NCI-H2081 treated with DMSO at 0.1 percent for 48 hours (cell line): ENCODE measurements at places on chromosomes 12 and 14.

GRCh38 chr14:92632546-92633273 is 115.7 kb downstream of the LGMN start:
- no peak for DNase-seq

DNA sequence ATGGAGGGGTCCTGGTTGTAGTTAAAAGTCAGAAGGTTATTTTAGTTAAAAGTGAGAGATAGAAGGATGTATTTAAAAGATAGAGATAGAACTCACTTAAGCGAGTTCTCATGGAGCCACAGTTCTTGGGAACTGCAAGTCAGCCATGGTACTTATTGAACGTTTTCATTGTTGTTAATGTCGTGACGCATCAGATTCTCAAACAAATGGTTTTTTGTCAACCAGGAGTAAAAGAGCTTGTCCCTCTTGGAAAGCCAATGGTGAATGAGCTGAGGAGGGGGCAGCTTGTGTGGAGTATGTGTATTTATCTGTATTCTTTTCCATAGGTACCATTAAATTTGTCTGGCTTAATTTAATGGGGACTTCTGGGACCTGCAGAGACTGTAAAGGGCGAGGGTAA is 68.6 kb downstream of the FIGNL2 start:
- no peak for DNase-seq

DNA sequence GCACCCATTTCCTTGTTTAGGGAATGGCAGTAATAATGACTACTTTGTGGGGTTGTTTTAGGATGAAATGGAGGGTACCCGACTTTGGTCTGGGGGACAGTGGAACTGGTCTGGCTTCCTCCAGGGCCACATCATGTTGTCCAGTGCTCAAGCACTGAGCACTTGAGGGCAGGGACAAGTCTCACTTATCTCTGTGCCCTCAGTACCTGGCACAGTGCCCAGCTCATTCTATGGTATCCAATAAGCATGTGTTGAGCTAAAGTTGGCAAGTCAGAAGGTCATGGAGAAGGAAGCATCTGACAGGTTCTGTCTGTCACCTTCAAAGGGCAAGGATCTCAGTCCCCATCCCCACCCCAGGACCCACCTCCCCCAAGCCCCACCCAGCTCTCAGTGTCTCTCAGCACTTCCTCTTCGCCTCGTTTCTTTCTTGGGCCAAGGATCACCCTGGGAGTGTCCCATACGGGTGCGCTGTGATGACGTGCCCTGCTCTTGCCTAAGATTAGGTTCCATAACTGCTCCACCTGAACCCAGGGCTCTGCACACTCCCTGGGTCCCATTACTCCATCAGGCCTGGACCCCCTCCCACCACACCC is 24.3 kb upstream of the TMEM106C start:
- no peak for DNase-seq

GRCh38 chr12:110661337-110661972 is 27.5 kb downstream of the HVCN1 start:
- no peak for DNase-seq

DNA sequence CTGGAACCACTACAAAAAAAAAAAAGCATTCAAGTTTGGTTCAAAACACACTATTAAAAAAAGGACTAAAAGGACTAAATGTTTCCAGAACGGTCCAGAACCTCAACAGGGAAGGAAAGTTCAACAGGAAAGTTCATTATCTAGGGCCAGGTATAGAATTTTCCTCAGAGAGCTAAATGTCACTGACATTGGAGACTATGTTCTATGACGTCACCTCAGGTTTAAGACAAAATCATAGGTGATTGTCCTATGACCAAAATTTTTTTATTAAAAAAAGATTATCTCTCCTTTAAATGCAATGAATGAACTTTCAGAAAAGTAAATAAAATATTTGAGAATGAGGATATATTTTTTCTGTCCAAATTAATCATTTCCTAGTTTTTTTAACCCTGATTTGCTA is 746.7 kb upstream of the USP15 start:
- DNase-seq, result no peak

- no peak for DNase-seq
Measured at GRCh38 chr12:14540801-14541462, 26.8 kb downstream of the PLBD1 start.

DNA sequence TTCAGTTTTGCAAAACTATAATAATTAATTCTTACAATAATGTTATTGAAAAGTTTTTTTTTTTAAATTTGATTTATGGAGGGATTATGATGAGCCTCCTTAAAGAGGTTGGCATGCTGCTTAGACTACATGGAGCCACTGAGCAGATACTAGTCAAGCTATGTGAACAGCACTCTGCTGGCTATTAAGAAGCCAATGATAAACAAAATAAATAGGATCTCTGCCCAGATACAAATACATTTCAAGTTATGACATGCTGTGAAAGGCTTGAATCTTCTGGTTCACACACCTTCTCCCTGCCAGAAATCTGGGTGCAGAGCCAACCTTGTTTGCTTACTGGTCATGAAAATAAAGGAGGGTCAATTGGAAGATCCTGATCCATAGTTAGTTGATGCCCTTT is 107.4 kb upstream of the NAV3 start:
- no peak for DNase-seq

DNA sequence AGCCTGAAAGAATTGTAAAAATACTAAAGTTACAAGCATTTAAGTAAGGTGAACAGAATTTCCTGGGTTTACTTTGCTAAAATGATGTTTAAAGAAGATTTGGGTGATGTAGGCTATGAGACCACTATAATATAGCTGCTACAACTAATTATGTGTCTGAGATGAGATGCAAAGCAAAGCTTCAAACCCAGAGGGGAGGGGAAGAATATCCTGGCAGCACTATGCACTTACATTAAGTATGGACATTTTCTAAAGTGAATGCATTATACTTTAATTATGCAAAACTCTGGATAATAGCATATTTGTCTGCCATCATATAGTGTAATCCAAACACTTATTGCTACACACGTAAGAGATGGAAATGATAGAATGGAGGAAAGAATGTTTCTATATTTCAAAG is 1003.7 kb downstream of the GALC start:
- DNase-seq, result no peak

DNA sequence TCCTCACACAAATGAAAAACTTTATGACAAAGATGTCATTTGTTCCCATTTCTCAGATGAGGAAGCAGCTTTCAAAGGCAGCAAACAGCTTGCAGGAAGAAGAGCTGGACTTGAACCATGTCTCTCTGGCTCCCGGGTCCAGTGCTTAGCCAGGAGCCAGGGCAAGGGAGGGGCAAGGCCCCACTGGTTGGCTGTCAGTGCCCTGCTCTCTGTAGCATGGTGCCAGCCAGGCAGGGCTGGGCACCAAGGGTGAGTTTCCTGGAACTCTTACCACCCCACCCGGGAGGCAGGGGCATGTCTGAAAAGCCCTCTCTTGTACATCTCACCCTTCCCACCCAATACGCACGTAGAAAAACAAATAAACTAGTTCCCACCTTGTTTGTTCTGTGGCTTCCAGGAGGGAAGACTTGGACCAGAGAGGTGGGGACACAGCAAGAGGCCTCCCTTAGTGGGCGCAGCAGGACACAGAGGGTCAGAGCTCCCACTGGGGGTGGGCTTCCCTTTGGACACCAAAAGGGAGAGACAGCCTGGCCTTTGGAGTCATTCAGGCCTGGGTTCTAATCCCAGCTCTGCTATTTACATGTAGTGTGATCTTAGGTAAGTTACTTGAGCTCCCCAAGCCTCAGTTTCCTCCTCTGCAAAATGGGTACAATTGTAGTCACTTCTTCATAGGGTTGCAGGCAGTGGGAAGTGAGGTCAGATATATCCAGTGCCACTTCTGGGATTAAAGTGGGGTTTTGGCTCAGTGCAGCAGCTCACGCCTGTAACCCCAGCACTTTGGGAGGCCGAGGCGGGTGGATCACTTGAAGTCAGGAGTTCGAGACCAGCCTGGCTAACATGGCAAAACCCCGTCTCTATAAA is 17.2 kb downstream of the TRPV4 start:
- DNase-seq, result no peak

DNA sequence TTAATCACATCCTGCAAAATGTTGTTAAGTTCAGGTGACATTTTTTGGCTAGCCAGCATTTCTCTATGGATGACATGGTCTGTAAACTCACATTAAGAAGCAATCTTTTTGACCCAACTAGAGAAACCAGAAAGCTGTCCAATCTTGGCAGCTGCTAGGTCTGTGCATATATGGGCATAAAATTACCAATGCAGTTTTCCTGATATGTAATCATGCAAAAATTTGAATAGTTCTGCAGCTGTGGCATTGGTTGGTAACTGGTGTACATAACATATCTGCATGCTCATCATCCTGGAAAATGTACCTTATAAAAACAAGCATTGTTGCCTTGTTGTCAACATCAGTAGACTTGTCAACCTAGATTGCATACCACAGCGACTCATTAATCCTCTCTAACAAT is 620.0 kb upstream of the LRFN5 start:
- DNase-seq, result no peak

DNA sequence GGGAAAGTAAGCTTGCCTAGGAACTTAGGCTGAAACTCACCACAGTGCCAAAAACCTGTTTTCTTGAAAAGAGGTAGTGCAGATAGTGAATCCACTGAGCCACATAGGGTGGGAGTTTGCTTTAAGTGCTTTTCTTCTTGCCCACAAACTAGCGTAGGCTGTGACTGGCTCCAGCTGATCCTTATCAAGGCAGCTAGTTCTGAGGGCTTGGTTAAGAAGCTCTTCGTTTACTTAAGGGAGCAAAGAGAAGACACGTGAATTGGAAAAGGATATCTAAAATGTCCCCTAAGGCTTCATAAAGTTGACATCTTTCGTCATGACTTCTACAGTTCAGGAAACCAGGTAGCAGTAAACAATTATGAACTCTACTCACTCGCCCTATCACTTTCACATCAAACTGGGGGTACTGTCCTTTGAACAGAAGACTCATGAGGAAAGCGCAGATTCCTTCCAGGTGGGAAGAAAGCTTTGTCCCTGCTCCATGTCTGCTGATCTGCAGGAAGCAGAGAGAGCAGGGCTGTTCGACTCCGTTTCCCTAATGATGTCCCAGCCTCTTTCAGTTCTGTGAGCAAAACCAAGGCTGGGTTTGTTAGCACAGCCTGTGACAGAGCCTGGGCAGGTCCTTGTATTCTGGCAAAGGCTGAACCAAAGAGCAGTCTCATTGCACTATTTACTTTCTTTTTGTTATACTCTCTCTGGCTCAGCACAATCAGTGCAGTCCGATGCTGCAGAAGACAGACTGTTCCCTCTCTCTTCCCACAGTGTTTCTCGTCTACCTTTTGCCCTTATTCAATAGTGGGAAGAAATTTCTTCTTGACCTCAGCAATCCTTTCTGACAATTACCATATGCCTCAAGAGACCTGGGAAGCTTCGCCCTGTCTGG is 93.5 kb upstream of the ETV6 start:
- DNase-seq, result no peak

DNA sequence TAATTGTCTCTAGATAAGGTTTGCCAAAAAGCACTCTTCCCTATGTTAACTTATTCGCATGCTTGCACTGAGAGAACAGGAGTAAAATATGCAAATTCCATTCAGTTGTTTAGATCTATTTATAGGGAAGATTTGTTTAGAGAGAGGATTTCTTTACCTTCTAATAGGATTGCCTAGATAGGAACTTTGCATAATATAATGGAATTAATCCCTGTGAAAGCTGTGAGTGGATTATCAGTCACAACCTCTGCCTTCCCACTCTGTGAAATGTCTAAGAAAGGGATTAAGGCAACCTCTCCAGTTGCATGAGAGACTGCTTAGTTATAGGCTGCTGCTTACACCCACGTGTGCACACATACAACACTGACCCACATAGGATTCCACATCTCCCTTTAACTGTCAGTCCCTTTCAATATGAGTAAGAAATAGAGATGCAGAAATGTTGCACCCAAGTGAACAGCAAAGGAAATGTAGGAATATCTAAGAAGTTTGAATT is 83.2 kb downstream of the ALG10B start:
- DNase-seq, result no peak

DNA sequence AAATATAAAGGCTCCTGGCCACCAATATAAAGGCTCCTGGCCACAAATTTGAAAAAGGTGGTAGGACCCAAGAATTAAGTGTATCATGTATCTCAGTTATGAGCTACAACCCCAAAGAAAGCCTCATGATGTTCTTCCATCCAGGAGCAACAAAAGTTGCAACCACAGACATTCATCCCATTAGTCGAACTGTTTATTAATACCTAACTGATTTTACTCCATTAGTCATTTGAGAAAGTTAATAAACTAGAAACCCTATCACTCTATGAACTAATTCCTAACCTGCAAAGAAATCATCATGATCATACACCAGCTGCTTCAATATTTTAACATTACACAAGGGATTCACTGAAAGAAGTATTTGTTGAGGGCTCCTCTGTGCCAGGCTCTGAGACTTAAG is 253.2 kb upstream of the GRIP1 start:
- no peak for DNase-seq

DNA sequence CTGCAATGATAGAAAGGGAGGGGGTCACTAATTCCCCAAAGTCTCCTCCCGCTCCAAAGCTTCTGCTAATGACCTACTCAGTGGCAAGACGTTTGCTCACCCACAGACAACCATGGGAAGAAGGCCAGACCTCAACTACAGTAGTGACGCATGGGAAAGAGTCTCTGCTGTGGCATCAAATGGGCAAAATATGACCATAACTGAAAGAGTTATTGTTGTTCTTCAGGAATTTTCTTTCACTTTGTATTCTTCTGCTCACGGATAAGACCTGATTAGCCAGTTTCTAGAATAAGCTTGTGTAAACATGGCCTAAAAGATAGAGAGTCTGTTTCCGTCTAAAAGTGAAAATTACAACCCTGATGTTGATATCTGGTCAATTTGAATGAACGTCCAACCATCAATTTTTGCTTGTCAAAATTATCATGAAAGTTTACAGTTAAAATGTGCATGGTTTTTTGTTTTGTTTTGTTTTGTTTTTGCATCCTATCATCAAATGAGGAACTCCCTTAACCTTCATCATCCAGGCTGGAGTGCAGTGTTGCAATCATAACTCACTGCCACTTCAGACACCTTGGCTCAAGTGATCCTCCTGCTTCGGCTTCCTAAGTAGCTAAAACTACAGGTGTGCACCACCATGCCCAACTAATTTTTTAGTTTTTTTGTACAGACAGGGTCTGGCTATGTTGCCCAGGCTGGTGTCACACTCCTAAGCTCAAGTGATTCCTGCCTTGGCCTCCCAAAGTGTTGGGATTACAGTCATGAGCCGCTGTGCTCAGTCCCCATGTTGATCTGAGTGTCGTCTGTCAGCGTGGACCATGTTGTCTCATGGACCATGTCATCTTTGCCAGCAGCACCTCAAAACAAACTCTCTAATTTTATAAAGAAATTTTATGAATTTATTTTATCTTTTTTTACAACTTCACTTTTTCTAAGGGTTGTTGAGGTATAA is 7.0 kb downstream of the KRT6B start:
- no peak for DNase-seq

DNA sequence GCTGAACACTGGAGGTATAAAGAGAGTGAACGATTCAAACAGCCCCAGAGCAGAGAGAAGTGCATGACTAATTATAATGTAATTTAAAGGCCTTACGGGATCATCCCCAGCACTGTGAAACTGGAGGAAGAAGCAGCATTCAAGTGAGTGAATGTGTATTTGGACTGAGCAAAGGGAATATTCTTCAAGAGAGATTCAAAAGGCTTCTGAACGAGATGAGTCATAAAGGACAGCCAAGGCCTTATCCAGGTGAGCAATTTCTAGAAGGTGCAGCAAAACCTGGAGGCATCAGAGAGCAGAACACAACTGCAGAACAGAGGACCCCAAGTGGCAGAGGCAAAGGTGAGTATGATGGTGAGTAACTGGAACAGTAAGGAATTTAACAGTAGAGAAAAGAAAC is 127.2 kb downstream of the BCAT1 start:
- no peak for DNase-seq
